Activated naive CD4-positive, alpha-beta T cell treated with Interleukin-2 at 50 U/mL for 16 hours (primary cell): ENCODE measurements at places on chromosomes 6 and 20.
A peak's percentile ranks its signal among the peaks of the same experiment; 100 is the strongest.

GRCh38 chr6:160960839-160961238, 30.7 kb upstream of the MAP3K4 start:
- no peak for DNase-seq

DNA sequence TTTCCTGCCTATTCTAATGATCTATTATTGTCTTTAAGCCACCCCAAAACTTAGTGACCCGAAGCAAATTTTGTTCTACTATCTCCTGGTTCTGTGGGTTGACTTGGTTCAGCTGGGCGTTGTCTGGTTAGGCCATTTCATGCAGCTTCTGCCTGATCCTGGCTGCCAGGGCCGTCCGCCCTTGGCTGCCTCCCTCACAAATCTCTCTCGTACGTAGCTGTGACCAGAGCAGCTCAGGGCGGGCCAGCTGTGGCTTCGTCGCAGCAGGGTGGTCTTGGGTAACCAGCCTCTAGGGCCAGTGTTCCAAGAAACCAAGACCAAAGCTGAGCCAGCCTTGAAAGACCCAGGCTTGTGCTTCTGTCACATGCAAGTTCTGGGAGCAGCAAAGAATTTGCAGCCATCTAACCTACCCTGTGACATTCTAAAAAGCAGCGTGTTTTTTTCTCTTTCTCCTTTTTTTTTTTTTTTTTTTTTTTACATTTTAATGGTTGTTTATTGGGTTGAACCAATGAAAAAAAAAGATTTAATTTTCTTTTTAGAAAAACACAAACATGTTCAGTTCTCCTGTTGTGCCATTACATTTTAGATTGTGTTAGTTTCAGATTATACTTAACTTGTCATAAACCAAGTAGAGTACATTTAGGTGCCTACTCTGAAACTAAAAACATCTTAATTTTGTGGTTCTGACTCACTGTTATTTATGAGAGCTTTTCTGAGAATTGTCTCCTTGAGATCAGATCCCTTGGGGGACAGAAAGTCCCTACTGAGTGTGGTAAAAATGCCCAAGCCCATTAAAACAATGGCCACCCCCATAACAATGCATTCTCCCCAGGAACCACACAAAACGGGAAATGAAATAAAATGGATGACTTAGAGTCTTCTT, 83.9 kb downstream of the ZDHHC14 start:
- DNase-seq, result no peak

- DNase-seq, result no peak
Observed at GRCh38 chr6:41239467-41240159, 11.5 kb downstream of the TREML4 start.

- DNase-seq, result peak; percentile 30
Observed at GRCh38 chr6:3228046-3228671, 706 bp upstream of the TUBB2B start.

DNA sequence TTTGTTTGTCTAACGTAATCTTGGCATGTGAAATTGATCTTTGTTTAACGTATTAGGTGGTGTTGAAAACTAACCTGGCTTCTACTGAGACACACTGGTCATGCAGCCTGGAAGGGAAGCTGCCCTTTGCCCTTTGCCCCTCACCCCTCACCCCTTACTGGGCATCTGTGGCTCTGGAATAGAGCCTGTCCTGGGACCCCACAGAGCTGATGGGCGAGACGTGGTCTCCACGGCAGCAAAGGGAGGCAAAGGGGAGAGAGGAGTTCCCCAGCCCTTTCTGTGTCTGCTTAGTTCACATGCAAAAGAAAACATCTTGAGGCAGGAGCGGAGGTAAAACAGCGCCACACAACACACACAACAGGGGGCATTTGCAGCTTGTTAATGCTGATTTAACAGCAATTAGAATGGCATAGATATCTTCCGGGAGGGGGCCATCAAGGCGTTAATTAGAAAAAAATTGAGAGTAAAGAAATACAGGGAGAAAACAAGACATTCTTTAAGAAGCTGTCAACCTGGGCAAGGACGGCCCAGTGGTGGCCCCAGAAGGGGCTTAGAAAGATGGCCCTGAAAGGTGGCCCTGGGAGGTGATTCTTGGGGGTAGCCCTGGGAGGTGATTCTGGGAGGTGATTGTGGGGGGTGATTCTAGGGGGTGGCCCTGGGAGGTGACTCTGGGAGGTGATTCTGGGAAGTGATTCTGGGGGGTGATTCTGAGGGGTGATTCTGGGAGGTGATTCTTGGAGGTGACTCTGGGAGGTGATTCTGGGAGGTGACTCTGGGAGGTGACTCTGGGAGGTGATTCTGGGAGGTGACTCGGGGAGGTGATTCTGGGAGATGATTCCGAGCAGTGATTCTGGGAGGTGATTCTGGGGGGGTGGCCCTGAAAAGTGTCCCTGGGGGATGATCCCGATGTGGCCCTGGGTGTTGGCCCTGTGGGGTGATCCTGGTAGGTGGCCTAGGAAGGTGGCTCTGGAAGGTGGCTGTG, 44.5 kb upstream of the DACT2 start:
- no peak for DNase-seq

- DNase-seq, result no peak
Observed at GRCh38 chr20:39124064-39124463, 161.9 kb downstream of the DHX35 start.

- DNase-seq, result no peak
Observed at GRCh38 chr6:2434116-2434515, 188.7 kb upstream of the GMDS start.

DNA sequence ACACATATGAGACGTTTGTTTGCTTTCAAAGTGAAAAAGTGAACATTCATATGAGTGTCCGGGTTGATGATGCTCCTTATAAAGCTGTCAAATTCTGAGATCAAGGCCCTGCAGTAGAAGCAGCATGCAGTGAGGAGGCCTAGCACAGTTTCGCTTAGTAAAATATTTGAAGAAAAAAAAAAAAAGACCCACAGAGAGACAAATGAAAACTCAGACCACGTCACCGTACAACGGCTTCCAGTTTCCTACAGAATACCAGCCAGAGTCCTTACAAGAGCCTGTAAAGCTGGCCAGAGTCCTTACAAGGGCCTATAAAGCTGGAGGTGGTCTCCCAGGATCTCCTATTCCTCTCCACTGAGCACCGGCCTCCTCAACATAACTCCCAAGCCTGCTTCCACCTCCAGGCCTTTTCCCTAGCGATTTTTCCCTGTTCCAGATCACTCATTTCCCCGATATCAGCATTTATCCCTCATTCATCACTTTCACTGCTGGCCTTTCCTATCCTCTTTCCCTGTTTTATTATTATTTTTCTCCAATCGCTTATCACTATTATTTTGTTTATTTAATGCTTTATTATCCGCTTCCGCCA, 1.5 kb upstream of the HMGN4 start:
- DNase-seq, result peak; percentile 37

DNA sequence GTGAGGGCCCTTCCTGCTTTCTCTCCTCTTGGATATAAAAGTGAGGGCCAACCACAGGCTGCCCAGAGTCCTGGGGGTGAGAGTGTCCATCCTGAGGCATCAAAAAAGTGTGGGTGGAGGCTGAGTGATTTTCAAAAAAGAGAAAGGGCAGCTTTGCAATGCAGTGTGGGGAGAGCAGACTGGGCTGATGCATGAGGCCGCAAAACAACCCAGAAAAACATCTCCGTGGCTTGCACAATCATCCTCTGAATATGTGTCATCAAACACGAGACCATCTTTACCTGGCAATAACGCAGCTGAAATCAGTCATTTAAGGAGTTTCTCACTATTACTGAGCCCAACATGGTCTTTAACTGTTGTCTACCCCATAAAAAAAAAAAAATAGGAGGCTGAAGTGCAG, 191.2 kb upstream of the SOX4 start:
- DNase-seq, result no peak

DNA sequence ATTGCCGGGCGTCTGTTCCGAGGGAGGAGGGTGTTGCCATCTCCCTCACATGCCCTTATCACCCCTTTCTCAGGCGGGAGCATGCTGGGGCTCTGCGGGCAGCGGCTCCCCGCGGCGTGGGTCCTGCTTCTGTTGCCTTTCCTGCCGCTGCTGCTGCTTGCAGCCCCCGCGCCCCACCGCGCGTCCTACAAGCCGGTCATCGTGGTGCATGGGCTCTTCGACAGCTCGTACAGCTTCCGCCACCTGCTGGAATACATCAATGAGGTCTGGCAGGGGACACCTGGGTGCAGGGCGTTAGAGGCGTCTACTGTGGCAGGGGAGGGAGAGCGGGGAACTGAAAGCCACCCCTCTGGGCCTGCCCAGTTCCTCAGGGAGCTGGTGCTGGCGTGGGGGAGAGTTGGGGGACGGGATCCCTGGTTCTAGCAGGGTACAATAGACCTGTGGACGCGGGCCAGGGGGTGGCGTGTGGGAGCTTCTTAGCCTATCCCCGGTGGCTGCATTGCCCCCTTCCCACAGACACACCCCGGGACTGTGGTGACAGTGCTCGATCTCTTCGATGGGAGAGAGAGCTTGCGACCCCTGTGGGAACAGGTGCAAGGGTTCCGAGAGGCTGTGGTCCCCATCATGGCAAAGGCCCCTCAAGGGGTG, 697 bp downstream of the PPT2 start:
- peak; percentile 64 for DNase-seq

DNA sequence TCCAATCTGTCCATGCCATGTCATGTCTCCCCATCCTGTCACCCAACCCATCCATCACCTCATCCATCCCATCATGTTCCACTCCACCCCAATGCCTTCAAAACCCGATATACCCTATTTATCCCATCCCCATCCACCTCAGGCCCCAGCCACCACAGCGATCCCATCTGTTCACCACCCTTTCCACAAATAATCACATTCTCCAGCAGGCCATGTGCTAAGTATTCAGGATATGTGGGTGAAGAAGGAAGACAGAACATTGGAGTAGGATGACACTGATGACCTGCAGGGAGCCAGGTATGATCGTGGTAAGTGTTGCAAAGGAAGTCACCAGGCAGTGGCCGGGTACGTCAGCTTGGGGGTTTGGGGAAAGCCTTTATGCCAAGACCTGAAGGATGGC, 48.8 kb downstream of the NPEPL1 start:
- no peak for DNase-seq

GRCh38 chr6:158649289-158650143, at the start of gene SYTL3:
TSS of gene SYTL3 (plus strand) at chr6:158650054. CDS start at chr6:158663269, 13,215 bp downstream.
- peak; percentile 85 for DNase-seq

DNA sequence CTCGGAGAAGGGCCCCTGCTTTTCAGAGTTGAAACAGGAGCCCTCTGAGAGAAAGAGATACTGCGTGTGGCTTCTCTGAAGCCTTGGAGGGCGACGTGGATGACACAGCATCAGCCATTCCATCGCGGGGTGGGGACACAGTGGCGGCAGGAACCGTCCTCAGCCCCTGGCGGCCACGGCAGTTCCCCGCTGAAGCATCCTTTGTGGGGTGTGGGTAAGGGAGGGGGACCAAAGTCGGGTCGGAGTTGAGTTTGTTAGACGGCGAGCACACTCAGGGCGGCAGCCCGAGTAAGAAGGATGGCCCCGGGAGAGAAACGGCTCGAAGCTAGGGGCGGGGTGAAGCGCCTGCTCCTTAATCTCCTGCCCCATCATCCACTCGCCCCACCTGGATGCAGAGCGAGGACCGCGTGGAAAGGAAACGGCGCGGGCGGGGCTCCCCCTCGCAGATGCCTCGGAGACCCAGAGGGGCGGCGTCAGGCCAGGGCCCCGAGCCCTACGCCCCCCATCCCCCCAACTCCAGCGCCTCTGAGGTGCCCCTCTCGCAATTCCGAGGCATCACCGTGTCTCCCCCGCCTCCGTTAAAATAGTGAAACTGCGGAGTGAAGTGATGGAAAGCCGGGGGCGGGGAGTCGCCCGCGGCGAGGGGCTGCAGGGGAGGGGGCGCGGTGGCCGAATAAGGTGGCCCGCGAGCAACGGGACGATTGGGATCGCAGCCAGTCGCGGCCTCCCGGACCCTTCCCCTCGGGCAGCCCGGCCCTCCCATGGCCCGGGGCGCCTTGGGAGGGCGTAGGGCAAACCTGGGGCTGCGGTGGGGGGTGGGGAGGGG, 796 bp upstream of the RREB1 start:
- peak; percentile 73 for DNase-seq

GRCh38 chr6:53066077-53066417, 843 bp downstream of the FBXO9 start:
- peak; percentile 30 for DNase-seq

DNA sequence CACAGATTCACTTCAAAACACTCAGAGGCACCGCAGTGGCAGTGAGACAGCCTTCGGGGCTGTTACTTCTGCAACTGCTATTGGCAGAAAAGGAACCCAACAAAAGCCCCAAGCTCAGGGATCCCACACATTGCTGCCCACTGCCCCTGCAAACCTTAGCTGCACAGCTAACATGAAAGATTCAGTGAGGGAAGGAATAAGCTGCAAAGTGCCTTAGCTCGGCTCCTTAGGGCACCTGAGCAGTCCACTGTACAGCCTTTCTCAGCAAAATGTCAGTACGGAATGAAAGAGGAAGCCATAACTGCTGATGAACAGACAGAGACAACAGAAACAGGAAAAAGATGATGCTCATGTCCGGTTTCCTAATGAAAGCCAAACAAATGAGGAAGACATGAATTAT, 179.7 kb upstream of the SHLD1 start:
- DNase-seq, result no peak

- DNase-seq, result no peak
Observed at GRCh38 chr6:137879299-137879698, 12.2 kb downstream of the TNFAIP3 start.

DNA sequence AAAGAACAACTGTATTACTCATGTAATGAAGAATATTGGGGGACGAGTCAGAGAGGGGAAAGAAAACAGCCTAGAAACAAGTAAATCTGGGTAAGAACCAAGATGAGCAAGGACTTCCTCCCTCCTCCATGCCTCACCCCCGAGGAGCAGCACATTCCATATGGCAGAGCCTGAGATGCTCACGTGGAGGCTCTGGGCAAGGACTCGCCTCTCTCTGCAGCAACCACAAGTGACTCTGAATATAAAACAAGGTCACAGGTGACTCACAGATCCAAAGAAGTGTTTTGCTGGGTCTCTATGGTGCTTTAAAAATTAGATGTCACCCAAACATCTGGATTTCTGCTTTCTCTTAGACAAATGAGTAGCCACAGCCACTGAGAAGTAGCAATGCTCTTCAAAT, 453.0 kb upstream of the SULF2 start:
- no peak for DNase-seq

DNA sequence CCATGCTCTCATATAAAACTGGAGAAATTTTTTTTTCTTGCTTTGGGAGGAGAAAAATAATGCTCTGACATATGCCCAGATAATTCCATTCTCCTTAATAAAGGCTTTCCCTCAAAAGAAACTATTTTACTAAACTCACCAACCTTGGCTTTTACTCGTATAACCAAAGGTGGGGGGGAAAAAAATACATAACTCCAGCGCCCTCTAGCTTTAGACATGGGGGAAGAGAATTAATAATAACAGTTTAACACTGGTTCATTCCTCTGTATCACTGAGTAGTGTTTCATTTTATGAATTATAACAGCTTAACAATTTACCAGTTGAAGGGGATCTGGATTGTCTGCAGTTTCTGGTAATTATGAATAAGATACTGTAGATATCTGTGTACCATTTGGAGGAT, 1226.1 kb downstream of the GRIK2 start:
- DNase-seq, result no peak

- DNase-seq, result no peak
Observed at GRCh38 chr20:37220731-37221130, 40.9 kb downstream of the GHRH start.

GRCh38 chr6:25913741-25914140, 16.8 kb downstream of the SLC17A2 start:
- no peak for DNase-seq

- DNase-seq, result no peak
Observed at GRCh38 chr6:149729824-149730223, 11.9 kb upstream of the LATS1 start.

- DNase-seq, result no peak
Observed at GRCh38 chr6:80006541-80006940, 2.1 kb downstream of the TTK start.
